Stimulated activated CD8-positive, alpha-beta memory T cell treated with anti-CD3 and anti-CD28 coated beads, Interleukin-12 subunit alpha, Interleukin-12 subunit beta, amount 100 ng/mL, for 4 hours (primary cell): ENCODE measurements at places on chromosomes 4 and X.

DNA sequence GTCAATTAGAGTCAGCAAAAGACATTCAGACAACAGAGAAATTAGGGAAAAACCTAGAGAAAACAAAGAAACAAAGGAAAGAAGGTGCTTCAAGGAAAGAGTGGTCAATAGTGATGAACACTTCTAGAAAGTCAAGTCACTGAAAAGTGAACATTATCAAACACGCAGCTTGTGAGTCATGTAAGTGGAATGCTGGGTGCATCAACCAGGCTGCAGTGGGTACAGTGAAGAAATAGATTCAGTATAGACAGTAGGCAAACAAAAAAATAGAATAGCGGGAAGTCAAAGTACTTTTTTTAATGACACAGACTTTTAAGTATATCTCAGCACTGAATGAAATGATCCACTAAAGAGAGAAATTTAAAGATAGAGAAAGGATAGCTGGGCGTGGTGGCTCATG is 245.8 kb downstream of the ARHGAP24 start:
- DNase-seq, result no peak

DNA sequence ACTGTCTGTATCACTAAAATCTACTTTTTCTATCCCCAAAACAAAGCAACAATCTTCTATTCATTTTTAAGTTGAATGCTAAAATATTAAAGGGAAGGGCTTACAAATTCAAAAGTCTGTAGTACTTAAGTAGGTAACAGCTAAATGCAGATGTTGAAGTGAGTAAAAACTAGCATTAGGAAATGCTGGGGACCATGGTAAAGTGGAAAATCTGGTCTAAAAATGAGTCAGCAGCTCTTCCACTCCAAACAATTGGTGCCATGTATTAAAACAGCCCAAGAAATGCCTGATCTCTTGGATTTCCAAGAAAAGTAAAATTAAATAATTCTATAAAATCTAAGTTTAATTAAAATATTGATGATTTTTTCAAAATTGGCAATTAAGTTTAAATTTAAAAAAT is 73.3 kb upstream of the PPP3CA start:
- DNase-seq, result no peak

- no peak for DNase-seq
These were observed 50.2 kb downstream of the LEF1 start for GRCh38 chr4:108118505-108118904.

DNA sequence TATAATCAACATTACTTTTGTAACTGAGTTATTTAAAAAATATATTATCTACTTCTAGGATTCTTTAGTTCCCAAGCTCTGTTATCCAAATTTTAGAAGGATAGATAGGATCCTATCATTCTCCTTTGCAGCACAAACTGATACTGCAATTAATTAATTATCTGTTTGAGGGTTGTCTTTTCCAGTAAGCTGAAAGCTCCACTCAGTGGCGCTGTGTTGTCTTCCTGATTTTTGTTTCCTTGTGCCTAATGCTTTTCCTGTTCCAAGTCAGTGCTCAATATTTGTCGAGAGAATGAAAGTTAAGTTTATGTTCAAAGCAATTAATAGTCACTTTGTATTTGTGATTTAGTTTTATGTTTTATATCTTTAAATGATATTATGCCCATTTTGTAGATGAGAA is 107.4 kb upstream of the ANK2 start:
- DNase-seq, result no peak

DNA sequence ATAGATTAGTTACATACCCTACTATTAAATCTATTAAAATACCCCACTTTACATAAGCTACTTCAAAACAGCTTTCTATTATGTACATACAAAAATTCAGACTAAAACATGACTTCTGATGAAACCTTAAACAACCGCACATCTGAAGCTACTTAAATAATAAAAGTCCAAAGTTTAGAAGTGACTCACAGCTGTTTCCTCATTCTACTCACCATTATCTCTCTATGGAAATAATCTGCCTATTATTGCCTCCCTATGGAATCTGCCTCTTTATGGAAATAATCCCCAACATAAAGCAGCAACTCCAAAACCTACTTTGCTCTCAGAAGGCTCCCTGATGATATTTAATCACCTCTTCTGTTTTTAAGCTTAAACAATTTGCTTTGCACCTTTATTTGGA is 15.7 kb upstream of the BANK1 start:
- no peak for DNase-seq

DNA sequence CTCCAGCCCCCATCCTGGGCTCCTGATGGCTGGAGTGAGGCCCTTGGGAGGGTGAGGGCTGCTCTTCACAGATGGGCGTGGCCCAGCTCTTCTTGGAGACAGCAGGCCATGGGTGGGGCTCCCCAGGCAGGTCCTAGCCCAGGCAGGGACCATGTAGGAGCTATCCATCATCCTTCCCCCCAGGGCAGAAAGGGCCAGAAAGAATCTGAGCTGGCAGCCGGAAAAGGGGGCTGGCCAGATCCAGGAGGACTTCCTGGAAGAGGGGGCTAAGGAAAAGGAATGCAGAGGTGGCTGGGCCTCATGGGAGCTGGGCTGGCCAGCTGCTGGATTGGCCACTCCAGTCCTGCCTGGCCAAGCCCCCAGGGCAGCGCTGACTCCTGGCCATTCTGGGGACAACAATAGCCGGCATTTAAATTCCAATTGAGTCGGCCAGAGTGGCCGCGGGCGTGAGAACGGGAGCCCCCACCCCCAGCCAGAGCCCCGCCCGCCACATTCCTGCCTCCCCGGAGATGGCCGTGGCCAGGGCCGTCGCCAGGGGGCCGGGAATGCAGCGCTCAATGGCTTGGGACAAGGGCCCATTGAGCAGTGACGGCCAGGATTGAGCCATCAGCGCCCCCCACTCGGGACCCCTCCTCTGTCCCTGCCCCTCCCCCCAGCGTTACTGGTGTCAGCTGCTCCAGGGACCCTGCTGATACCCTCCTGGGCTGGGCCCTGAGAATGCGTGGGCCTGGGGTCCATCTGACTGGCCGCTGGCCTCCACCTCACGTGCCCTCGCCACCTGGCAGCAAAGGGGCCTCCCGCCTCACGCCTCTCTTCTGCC is 15.1 kb upstream of the FGFR3 start:
- DNase-seq, result no peak

DNA sequence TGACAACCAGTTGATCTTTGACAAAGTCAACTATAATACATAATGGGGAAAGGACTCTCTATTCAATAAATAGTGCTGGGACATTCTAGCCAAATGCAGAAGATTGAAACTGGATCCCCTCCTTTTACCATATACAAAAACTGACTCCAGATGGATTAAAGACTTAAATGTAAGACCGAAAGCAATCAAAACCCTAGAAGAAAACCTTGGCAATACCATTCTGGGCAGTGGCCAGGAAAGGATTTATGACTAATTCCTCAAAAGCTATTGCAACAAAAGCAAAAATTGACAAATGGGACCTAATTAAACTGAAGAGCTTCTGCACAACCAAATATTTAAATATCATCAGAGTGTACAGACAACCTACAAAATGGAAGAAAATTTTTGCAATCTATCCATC is 185.1 kb downstream of the NPNT start:
- DNase-seq, result no peak

GRCh38 chr4:77015390-77015789 is 60.4 kb downstream of the CCNI start:
- DNase-seq, result no peak

DNA sequence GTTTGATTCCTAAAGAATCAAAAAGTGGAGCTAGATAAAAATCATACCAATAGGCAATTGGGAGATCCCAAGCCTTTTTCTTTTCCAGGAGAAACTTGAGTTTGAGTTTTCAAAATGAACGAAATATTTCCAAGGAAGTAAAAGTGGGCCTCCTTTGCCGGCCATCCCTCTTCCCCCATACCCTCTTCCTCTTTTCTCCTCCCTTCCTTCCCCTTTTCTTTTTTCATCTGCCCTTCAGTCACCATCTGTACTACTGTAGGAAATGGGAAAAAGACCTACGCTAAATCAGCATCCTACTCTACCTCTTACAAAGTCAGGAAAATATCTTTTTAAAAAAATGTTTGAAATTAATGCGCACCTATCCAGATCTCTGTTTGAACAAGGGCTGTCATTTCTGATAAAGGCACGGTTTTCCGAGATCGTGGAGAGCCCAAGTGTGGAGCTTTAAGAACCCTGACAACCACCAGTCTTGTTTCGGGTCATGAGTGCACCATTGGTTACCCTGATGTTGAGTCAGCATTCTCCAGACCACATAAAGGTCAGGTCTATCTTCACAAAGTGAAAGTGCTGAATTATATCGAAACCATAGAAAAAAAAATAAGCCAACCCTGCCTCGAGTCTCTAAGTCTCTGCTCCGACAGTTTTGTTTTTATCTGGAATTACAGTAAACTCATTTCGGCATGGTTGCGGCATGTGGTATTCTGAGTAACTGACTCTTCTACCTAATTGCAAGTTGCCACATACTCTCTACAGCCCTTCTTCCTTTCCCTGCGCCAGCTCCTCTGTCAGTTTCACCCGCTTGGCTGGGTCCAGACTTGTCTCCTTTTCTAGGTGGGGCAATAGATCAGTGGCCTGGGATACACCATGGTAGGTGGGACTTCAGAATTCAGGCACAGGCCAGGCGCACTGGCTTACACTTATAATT is 140.2 kb upstream of the KLF3 start:
- no peak for DNase-seq

DNA sequence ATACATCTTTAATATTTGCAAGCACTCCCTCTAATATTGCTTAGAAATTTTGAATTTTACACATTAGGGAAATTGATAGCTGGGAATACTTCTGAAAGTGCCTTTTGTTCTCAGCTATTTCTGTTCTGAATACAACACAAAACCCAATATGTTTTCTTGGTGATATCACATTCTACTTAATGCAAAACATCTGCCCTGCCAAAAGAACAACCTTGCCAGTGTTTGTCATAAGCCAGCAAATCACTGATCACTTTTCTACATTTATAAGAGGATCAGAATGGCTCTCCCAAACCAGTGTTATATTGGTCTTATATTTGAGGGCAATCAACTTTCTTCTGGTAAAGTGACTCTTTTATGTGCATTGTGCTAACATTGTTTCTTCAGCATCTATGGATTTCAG is 126.8 kb upstream of the APOOL start:
- DNase-seq, result no peak

- no peak for DNase-seq
These were observed 521.7 kb downstream of the PPARGC1A start for GRCh38 chr4:23368081-23368697.

GRCh38 chr4:749698-750666 is 44.4 kb downstream of the PCGF3 start:
- DNase-seq, result no peak

GRCh38 chr4:36024901-36025660 is 219.2 kb downstream of the ARAP2 start:
- DNase-seq, result no peak

GRCh38 chr4:126592088-126592487 is 1040.7 kb upstream of the INTU start:
- DNase-seq, result no peak

DNA sequence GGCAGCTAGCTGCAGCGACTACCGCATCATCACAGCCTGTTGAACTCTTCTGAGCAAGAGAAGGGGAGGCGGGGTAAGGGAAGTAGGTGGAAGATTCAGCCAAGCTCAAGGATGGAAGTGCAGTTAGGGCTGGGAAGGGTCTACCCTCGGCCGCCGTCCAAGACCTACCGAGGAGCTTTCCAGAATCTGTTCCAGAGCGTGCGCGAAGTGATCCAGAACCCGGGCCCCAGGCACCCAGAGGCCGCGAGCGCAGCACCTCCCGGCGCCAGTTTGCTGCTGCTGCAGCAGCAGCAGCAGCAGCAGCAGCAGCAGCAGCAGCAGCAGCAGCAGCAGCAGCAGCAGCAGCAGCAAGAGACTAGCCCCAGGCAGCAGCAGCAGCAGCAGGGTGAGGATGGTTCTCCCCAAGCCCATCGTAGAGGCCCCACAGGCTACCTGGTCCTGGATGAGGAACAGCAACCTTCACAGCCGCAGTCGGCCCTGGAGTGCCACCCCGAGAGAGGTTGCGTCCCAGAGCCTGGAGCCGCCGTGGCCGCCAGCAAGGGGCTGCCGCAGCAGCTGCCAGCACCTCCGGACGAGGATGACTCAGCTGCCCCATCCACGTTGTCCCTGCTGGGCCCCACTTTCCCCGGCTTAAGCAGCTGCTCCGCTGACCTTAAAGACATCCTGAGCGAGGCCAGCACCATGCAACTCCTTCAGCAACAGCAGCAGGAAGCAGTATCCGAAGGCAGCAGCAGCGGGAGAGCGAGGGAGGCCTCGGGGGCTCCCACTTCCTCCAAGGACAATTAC is 1.4 kb downstream of the AR start:
- no peak for DNase-seq
